ENCODE measurements at places on chromosomes 4 and X.
A peak's percentile ranks its signal among the peaks of the same experiment; 100 is the strongest.

DNA sequence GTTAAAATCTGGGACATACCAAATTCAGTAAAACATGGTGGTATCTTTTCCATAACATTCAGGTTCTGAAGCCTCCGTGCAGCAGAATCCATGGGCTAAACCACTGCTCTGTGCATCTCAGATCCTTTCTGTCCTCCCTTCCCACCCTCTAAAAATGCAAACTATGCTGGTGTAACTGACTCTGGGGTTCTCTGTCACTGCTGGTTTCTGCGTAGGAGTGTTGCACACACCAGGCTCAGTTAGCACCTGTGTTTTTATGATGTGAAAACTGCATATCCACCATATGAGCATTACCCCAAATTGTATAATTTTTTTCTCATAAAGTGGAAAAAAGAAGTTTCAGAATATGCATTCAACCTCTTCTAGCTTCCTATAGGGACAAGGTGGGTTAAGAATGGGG, 22.4 kb upstream of the IL21 start:
- no peak for DNase-seq

DNA sequence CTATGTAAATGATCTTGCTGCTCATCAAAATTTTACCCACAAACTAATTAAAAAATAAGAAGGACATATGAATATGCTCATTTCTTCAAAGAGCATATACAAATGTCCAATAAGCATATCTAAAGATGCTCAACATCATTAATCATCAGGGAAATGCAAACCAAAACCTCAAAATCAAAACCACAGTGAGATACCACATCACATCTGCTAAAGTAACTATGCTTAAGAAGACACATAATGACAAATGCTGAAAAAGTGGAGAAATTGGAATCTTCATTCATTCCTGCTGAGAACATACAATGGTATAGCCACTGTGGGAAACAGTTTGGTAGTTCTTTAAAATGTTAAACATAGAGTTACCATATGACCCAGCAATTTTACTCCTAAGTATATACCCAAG, 81.9 kb downstream of the AFF2 start:
- no peak for DNase-seq

- DNase-seq: no peak
Measured at GRCh38 chr4:151169223-151169622, 69.8 kb downstream of the RPS3A start.

DNA sequence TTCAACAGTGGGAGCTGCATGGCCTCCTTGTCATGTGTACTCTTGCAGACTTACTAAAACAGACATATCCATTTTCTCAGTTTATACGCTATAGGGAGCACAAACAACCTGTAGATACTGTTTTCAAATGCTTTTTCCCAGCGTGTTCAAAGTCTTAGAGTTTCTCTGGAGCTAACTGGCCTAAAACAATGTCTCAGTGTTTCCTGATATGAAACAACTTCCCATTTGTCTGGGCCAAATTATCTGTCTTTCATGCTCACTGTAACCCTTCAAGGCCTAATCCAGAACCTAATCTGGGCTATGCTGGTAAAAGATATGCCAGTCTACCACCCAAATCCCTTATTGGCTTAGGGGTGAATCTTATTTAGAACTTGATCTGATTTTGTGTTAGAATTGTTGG, 38.8 kb downstream of the RAB40A start:
- DNase-seq: no peak

- DNase-seq: no peak
Measured at GRCh38 chr4:189121336-189121735, 819.3 kb upstream of the FRG1 start.

DNA sequence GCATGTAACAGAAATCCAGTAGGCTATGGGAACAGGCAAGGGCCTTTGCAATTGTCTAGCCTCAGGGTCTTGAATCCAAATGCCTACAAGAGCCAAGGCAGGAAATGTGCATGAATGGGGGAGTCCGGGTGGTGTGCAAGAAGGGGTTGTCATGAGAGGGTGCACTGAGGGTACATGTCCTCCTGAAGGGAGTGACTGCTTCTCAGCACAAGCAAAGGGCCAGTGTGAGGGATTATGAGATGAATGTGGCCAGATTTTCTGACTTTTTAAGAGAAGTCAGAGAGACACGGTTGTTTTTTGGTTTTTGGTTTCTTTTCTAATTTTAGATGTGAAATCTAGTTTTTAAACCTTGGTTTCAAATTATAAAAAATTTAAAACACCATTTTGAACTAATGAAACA, 76.5 kb upstream of the LSM6 start:
- DNase-seq: no peak

GRCh38 chr4:36141186-36141585, 103.1 kb downstream of the ARAP2 start:
- DNase-seq: no peak

GRCh38 chrX:139967750-139968149, 2.4 kb upstream of the CXorf66 start:
- no peak for DNase-seq

- DNase-seq: no peak
Measured at GRCh38 chrX:135009838-135010237, 12.5 kb downstream of the RTL8B start.

DNA sequence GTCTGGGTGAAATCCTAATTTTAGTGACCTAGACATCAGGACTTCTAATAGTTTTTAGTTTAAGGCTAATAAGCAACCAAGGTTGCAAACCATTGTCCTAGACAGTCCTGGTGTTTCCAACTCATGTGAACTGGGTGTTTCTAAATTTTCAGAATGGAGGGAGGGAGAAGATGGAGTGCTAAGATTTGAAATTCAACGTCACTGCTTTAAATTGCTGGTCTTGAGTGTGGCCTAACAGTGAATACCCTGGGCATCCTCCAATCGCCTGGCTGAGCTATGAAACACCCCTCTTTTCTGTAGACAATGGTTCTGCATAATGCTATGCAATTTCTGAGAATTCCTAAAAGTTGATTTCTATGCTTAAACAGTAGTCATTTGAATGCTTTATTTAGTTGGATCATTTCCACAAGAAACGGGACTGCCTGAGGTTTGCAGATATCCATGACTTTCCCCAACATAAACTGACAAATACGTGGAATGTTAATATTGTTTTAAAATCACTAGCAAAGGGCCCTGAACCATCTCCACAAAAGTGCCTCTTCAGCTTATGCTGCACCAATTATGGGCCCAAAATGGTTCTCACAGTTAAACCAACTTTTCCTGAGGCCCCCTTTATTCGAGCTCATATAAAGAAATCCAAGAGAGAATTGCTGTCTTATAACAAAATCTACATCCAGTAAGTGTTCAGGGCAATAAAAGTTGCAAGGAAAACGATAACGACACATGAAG, 1.1 kb downstream of the FBXL5 start:
- DNase-seq: no peak

DNA sequence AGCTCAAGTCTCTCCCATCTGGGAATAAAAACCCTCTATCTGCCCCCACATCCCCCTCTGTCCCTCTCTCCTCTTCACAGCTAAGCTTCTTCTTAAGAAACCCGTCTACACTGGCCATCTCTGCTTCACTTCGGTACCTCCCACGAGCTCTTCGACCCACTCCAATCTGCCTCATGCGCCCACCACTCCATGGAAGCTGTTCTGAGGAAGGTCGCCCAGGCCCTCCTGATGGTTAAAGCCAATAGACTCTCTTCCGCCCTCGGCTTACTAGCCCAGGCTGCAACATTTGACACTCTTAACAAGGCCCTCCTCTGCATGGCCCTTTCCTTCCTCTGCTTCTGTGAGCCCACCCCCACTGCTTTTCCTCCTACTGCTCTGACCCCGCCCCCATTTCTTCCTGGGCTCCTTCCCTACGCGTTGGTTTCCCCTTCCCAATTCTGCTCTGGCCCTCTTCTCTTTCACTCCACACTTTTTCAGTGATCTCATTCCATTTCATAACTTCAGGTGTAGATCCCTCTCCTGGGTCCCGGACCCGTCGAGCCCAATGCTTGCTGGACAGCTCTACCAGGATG, 11.8 kb downstream of the IQSEC2 start:
- no peak for DNase-seq

GRCh38 chr4:158906073-158906472, 137.2 kb downstream of the FNIP2 start:
- DNase-seq: no peak

- no peak for DNase-seq
Measured at GRCh38 chr4:118849867-118850487, 14.1 kb upstream of the SEC24D start.

- no peak for DNase-seq
Measured at GRCh38 chr4:175873707-175874106, 61.6 kb upstream of the GPM6A start.

DNA sequence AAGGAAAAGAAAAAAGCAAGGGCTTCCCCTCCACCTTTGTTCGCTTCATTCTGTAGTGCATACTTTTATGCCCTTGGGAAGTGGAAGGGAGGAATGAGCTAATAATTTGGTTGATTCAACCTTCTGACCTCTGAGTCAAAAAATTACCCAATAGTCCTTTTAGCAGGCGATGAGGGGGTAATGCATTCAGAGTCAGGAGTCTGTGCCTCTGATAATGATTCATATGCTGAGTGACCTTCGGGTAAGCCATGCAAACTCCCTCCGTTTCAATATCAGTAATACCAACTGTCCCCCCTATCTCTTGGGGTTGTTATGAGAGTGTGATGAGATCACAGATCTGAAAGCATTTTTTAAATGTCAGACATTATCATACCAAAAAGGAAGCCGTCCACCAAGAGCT, 41.6 kb upstream of the ACSL4 start:
- no peak for DNase-seq

- no peak for DNase-seq
Measured at GRCh38 chr4:18664171-18664570, 642.6 kb upstream of the LCORL start.

GRCh38 chr4:151665785-151666127, 95.1 kb downstream of the GATB start:
- DNase-seq: no peak

DNA sequence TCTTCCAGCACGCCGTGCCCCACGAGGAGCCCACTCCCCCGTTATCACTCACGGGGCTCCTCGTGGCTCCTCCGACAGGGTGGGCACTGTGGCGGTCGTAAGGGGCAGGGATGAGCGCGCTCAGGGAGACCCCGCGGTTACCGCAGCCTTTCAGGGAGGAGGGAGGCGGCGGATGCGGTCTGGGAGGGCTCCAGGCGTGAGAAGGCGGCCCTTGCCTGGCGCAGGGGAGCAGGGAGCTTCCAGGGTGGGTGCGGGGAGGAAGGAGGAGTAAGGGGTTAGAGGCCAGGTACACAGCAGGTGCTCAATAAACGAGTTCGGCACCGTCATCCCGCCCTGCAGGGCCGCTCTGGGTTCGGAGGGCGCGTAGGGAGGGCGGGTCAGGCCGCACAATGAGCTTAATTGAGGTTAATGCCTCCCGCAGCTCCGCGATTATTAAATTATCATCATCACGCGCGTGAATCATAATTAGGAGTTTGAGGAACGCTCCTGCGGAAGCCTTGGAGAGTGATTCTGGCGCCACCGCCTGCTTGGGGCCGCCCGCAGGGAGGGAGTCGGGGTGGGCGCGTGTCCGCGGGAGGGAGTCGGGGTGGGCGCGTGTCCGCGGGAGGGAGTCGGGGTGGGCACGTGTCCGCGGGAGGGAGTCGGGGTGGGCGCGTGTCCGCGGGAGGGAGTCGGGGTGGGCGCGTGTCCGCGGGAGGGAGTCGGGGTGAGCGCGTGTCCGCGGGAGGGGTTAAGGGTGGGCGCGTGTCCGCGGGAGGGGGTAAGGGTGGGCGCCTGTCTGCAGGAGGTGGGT, 7.6 kb upstream of the NKX1-1 start:
- no peak for DNase-seq

DNA sequence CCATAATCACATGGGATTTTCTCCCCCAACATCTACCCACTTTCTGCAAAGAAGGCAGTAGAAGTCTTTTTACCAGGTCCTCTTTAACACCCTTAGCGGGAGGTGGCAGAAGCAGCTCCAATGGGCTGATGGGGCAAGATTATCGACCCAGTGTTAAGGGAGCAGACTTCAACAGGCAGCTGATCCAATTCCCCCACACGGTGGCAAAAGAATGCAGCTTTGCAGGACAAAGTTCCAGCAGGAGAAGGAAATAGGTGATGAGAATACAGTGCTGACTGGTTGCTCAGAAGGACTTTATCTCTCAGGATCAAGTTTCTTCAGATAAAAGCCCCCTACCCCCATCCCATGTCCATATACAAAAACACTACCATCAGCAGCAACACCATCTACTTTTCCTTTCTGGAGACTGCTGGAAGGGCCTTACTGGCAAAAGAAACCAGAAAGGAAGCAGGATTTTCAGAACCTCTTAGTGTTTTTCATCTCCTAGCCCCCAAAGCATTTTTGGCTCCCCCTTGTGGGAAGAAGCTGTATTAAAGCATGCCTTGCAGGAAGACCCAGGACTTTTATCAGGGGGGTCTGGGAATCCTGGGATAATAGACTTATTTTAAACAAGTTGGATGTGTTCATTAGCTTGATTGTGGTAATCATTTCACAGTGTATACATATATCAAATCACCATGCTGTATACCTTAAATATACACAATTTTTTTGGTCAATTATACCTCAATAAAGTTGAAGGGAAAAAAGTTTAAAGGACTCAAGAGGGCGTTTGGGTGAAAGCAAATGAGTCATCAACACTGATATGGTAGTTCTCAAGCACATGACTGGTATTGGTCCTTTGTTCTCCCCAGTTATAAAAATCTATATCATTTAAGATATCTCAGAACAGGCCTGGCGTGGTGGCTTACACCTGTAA, 146.4 kb downstream of the GPC3 start:
- DNase-seq: peak; percentile 7

DNA sequence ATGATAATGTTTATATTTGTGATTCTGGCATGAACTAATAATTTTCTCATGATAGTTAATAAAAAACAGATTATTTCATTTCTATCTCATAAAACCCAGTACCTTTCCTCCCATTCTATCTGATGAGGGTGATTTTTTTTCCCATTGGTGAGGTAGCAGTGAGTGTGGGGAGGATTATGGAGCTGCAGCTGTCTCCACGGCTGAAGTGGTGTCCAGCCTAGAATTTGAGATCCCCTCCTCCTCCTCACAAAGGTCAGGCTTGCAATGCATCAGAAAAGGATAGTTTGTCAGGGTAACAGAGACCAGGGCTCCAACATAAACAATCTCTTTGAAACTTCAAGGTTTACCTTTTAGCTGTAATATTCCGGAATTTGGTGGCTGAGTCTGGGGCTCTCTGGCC, 60.9 kb downstream of the C4orf51 start:
- no peak for DNase-seq

- no peak for DNase-seq
Measured at GRCh38 chr4:46250997-46251396, 127.1 kb upstream of the GABRG1 start.

DNA sequence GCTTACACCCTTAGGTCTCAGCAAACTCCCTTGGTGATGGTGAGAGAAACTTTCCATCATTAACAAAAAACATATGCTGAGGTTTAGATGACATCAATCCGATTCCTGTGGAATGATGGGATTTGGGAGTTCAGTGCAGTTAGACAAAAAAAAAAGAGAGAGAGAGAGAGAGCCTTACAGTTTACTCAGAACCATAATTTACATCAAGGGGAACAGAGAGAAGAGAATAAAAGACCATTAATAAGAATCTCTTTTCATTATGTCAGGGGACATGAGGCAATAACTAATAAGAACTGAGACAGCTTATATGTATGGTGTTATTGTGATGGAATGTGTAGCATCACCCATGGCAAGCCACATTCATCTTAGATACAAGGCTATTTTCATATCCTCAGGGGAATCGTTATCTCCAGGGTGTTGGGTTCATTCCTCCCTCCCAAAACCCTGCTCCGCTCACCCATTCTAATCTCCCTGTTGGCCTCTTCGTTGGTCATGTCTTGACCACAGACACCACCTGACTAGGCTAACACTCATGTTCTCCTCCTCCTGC, 175.7 kb upstream of the MXRA5 start:
- no peak for DNase-seq

GRCh38 chr4:1408418-1408817, 2.2 kb upstream of the NKX1-1 start:
- DNase-seq: no peak

All from activated T-cell treated with anti-CD3 and anti-CD28 coated beads for 4 hours (primary cell).